ENCODE measurements at places on chromosomes 13 and 19.

DNA sequence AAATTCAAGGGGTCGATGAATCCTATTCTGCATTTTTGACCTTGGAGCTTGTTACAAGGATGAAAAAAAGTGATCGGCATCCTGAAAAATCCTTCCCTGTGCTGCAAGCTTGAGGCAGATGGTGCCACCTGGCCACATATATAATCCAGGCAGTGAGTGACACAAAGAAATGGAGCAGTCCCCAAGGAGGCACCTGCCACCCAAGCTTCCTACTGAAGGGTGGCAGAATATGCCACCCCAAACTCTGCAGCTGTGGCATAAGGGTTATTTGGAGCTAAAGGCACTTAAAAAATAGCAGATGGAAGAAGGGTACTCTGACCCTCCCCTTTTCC is 15.4 kb downstream of the TMEM272 start:
- no peak for DNase-seq

DNA sequence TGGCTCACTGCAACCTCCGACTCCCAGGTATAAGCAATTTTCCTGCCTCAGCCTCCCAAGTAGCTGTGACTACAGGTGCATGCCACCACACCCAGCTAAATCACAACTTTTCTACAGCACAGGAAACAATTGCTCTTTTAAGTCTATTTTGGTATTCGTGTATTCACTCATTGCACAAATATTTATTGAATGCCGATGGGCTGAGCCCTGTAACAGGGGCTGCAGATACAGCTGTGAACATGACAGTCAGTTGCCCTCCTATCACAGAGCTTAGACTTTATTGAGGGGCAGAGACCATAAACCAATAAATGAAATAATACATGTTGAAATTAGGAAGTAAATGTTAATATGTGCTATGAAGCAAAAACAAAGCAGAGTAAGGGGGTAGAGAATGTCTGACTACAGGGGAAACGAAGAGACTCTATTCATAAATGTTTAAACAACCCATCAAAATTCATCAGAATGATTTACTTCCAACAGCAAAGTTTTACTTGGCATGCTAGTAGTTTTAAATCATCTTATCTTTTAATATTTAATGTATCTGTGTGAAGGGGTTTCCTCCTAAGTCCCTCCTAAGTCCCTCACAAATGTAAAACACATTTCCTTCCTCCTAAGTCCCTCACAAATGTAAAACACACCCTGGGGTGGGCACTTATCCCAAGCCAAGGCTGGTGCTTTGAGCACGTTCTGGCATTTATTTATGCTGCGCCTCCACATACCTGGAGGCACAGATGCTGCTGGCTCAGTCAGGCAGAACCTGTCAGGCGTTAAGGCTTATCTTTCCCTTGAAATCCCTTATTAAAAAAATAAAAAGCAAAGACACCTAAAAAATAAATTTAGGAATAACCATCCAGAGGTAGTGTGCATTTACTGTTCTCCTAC is 140.8 kb downstream of the MIPEP start:
- DNase-seq: no peak

DNA sequence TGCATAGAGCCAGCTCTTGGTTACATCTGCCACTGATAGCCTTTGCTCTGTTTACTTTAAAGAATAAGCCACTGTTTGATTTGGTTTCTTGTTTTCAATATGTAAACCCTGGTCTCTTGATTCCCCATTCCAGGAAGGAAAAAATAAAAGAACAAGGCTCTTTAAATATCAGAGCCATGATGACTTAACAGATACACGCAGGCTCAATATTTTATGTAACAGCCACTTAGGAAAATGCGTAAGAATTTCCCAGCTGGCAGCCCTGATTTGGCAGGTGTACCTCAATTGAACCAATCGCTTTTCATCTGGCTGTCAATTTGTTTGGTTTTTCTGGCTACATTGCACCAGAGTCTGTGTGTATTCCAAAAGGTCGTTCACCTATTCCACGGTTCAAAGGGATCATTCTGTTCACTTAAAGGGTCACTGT is 65.6 kb downstream of the IRS2 start:
- DNase-seq: peak; percentile 18

GRCh38 chr13:110065780-110066179 is 241.2 kb downstream of the COL4A1 start:
- no peak for DNase-seq

GRCh38 chr13:38348861-38349389 is 726 bp upstream of the UFM1 start:
- no peak for DNase-seq

Data from NCI-H1436 treated with DMSO at 0.1 percent for 48 hours (cell line).